ENCODE measurements at places on chromosomes 6 and 20.
A peak's percentile ranks its signal among the peaks of the same experiment; 100 is the strongest.

GRCh38 chr6:49205526-49205925 lies 257.5 kb downstream of the MMUT start:
- no peaks in the 10 kb centered on the region for H3K36me3 ChIP-seq
- DNase-seq = no peak
- no peak overlapping the region for H3K4me3 ChIP-seq
- no peaks in the 10 kb centered on the region for H3K27me3 ChIP-seq

DNA sequence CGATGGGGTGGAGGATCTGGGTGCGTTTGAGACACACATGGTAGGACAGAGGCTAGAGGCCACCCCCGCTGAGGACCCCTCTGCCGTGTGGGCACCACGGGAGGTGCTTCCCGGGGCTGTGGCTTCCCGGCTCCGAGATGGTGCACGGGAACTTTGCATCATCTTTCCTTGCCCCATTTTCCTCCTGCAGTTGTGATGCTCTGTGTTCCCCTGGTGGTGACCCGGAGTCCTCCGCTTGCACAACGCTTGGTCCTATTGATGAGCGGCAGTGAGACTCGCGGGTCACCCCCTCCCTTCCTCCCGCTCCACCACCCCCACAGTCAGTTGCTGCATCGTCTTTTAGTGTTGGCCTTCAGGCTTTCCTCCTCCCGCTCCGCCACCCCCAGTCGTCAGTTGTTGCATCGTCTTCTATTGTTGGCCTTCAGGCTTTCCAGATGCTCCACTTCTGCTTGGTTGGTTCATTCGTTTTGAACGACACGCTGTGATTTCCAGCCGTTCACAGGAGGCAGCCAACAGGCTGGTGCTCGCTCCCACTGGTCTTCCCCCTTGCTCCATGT lies 37.3 kb downstream of the PYGB start:
- no peak overlapping the region for H3K4me3 ChIP-seq
- DNase-seq = no peak
- H3K27ac ChIP-seq = no peak overlapping the region
- no peaks in the 10 kb centered on the region for H3K4me1 ChIP-seq

DNA sequence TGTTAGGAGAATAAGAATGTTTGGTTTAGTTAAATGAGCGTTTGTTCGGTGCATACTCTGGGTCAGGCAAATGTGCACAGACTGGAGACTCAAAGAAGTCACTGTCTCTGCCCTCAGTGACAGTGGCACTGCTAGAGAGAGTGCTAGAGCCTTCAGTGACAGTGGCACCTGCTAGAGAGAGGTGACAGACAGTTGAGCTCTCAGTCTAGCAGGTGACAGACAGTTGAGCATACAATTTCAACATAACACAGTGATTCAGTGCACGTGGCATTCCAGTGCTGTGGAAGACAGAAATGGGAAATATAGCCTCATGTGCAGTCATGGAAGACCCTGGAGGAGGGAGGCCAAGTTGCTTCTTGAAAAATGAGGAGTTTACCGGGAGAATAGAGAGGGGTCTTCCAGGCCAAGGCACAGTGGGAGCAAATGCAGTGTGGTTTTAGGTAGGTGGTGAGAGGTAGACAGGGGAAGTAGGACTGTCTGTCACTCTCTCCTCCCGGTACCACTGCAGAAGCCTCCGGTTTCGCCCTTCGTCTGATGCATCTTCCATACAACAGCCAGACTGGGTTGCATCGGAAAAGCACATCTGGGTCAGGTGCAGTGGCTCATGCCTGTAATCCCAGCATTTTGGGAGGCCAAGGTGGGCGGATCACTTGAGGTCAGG lies 107.9 kb upstream of the CLDN20 start:
- peaks cover 94% of the 10 kb centered on the region for H3K4me1 ChIP-seq
- peaks cover 48% of the 10 kb centered on the region for H3K36me3 ChIP-seq
- peaks cover 2% of the 10 kb centered on the region for H3K27me3 ChIP-seq
- H3K27ac ChIP-seq = peak overlapping the region; percentile 97
- peak overlapping the region; percentile 45 for H3K4me3 ChIP-seq

GRCh38 chr6:34377984-34378383 lies 14.5 kb downstream of the NUDT3 start:
- peaks cover 10% of the 10 kb centered on the region for H3K4me1 ChIP-seq
- H3K27me3 ChIP-seq = no peaks in the 10 kb centered on the region
- no peak for DNase-seq
- H3K27ac ChIP-seq = no peak overlapping the region
- H3K4me3 ChIP-seq = no peak overlapping the region
- H3K36me3 ChIP-seq = peaks cover 2% of the 10 kb centered on the region

- peaks cover 18% of the 10 kb centered on the region for H3K27me3 ChIP-seq
- no peak overlapping the region for H3K4me3 ChIP-seq
- H3K4me1 ChIP-seq = peaks cover under 1% of the 10 kb centered on the region
- no peak overlapping the region for H3K27ac ChIP-seq
- DNase-seq = no peak
- H3K36me3 ChIP-seq = no peaks in the 10 kb centered on the region
Measured at GRCh38 chr20:10658876-10659632, 14.7 kb downstream of the JAG1 start.

Measured in activated T-helper 1 cell treated with anti-CD3 and anti-CD28 coated beads, Interleukin-12 subunit alpha, Interleukin-12 subunit beta, Interleukin-2, Interleukin-4 antibody, amounts not matched to agents 30 ng/mL and 10 ng/mL and 1 ng/mL, durations not matched to agents 14 hours and 24 hours and 36 hours (primary cell).